ENCODE measurements at places on chromosomes 13 and 19.

- no peak for DNase-seq
These were observed 430.3 kb downstream of the EFNB2 start for GRCh38 chr13:106105153-106105552.

DNA sequence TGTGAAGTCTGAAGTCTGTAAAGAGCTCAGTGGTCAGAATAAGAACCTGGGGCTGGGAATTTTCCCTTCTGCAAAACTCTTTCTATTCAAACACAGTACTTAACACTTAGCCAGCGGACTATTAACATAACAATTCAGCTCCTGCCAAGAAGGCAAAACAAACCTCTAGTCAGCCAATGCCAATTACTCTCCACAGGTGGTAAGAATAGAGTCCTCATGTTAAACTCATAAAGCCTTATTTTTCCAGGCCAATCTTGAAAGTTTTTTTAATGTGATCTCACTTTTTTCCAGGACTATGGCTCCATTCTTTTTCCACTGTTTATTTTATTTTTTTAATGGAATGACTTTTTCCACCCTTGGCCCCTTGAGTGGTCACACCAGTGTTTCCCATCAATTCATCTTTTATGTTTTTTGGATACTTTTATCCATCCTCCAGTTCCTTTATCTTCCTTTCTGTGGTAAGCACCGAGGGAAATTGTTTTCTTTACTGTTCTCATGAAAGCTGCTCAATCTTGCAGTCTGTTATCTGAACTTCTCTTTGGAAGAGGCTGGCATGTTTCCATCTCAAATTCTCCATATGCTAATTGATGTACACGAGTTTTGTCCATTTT is 217.3 kb downstream of the LHFPL6 start:
- no peak for DNase-seq

DNA sequence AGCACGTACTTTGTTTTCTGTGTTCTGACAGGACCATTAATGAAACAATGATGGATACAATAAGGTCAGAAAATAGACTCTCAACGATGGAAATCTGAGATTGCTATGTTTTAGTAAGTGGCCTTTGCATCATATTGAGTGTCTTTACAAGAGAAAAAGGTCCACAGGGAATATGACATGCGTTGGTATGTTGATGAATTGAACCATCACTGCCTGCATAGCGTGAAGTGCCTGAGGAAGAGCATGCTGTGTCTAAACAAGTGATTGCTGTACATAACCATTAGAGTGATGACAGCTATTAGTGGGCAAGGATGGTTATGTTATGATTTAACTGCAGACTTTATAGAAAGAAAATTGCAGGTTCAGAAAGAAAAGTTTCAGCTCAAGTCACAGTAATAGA is 623.2 kb downstream of the SLITRK5 start:
- DNase-seq = no peak

DNA sequence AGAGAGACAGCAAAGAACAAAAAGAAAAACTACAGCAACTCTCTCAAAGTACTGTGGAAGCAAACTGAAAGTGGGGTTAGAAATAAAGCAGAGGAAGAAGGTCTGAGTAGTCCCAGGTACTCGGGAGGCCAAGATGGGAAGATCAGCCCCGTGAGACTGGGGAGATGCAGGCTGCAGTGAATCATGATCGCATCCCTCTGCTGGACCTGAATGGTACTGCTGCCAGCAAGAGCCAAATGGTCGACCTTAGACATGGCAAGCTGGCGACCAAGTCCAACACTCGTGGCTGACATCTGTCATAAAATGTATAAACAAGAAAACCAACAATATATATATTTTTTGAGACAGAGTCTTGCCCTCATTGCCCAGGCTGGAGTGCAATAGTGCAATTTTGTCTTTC is 33.7 kb upstream of the ZNF724 start:
- peak; percentile 85 for DNase-seq

GRCh38 chr19:13906521-13906904 is 512 bp downstream of the CC2D1A start:
- DNase-seq = peak; percentile 53

GRCh38 chr19:55247621-55248099 is 11.2 kb downstream of the PPP6R1 start:
- no peak for DNase-seq

DNA sequence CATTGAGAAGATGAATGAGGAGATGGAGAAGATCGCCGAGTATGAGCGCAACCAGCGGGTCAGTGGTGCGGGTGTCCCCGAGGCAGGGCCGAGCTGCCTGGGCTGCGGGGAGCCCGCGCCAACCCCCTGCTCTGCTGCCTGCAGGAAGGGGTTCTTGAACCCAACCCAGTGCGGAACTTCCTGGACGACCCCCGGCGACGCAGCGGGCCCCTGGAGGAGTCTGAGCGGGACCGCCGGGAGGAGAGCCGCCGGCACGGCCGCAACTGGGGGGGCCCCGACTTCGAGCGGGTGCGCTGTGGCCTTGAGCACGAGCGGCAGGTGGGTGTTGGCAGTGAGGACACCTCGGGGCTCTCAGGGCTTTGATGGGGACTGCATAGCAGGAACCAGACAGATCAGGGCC is 8.3 kb downstream of the CCDC9 start:
- DNase-seq = no peak

DNA sequence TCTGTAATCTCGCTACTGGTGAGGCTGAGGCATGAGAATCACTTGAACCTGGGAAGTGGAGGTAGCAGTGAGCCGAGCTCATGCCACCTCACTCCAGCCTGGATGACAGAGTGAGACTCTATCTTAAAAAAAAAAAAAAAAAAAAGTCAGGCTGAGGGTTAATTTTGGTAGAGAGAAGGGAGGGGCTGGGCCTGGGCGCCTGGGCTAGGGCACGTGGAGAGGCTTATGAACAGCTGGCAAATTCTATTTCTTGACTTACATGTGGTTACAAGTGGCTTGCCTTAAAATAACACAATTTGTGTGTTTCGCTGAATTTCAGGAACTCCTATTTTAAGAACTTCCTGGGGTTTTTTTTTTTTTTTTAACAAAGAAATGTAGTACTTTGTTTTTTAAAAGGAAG is 47.6 kb upstream of the MAP3K10 start:
- DNase-seq = no peak

- no peak for DNase-seq
These were observed 8.5 kb upstream of the PROZ start for GRCh38 chr13:113149711-113150549.

DNA sequence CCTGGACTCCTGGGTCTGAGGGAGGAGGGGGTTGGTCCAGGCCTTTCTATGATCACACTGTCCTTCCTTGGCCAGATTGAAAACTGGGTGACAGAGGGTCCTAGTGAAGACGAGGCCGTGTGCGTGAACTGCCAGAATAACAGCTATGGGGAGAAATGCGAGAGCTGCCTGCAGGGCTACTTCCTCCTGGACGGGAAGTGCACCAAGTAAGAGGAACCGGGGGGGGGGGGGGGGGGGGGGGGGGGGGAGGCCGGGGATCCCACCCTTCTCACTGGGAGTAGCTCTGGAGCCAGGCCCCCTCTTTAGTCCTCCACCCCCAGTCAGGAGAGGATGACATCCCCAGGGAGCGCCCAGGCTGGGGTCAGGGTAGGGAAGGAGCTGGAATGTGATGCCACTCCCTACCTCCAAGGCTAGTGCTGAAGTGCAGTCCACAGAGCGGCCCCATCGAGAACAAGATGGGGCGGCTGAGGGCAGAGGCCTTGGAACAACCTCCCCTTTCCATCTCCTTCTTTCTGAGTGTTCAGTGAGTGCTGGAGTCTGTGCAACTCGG is 19.4 kb downstream of the CNFN start:
- DNase-seq = no peak

DNA sequence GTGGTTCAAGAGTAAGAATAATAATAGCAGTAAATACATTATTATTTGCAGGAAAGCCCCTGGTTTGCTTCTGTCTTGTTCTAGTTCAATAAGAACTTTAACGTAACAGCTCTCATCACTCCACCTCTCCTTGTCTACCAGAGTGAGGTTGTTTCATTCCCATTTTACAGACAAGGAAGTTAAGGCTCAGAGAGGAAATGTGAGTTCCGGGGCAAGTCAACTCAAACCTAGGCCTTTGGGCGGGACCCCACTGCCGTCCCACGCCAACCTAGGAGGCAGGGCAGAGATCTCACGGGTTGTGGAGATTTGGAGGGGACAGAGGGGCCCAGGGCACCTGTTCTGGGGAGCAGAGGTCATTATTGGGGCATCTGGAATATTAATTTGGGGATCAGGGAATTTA is 1.5 kb downstream of the MAP4K1 start:
- no peak for DNase-seq

DNA sequence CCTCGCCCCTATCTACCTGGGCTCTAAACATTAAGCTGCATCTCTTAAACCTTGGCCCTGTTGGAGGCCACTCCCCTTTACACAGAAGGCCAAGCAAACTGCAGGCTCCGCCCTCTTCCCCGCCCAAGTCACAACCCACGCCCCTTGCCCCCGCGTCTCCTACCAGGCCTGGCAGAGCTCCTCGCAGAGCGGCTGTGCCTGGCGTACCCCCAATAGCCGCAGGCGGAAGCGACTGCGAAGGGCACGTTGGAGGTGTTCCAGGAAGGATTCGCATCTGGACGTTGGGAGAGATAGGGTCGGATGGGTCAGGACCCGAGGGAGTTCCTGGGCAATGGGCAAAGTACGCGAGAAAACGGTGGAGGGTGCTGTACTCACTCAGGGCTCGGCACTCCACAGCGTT is 5.9 kb downstream of the RTBDN start:
- DNase-seq = no peak

- no peak for DNase-seq
These were observed 54.5 kb downstream of the ZNF93 start for GRCh38 chr19:19955208-19955607.

DNA sequence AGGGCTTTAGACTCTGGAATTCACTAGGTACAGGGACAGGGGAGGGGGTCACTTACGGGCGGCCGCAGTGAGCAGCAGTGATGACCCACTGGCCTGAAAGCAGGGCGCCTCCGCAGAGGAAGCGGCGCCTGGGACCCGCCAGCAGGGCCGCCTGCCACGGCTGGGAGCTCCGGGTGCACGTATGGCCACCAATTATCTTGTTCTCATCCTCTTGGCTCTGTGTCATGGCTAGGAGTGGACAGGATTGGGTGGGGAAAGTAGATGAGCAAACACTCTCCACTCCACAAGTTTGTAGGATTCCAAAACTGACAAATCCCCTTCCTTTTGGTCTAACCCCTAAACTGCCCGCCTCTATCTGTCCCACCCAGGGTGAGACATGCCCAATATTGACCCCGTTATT is 1.2 kb downstream of the KLK14 start:
- no peak for DNase-seq

DNA sequence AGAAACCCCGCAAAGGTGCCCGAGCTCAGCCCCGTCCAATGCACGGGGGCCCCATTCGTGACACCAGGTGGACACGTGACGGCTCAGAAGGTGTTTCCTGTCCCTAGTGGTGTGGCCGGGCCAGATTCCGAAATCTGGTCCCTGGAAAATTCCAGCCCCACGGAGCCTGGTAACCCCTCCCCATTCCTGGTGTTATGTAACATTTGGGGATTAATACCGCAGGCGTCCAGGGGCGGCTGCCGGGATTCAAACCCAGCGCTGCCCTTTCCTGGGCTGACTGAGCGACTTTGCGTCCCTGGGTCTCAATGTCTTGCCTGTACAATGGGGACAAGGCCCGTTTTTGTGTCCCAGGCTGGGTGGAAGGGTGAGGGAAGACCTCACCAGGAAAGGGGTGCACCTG is 1.0 kb upstream of the PLK5 start:
- DNase-seq = no peak

- no peak for DNase-seq
These were observed 361.8 kb downstream of the ZNF536 start for GRCh38 chr19:30733826-30734550.

- DNase-seq = no peak
These were observed 216.4 kb downstream of the PCDH9 start for GRCh38 chr13:67013709-67014108.

DNA sequence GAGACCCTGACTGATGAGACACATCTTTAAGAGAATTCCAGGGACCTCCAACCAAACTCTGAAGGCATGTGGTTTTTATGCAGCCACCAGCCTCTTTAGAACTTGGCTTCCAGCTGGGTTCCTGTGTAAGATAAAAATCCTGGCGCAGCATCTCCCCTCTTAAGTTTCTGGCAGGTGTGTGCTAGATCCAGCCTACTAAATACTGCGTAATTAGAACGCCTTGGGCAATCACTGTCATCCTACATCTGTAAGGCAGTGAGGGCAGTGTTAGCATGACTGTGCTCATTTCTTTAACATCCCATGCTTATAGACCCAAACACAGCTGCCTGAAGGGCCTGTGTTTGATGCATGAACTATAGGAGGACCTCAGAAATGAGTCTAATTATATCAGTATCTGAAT is 173.5 kb upstream of the OBI1 start:
- no peak for DNase-seq

DNA sequence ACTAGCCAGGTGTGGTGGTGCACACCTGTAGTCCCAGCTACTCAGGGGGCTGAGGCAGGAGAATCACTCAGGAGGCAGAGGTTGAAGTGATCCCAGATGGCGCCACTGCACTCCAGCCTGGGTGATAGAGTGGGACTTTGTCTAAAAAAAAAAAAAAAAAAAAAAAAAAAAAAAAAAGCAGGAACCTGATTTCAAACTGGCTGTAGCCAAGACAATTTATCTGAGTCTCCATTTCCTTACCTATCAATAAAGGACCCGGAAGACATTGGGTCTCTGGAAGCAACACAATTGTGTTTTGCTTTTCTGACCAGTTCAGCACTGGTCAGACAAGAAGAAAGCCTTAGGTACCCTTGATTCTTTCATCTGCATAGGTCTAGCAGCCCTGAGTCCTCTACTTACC is 491.0 kb downstream of the TBC1D4 start:
- DNase-seq = no peak

GRCh38 chr19:44948763-44949374 is 3.0 kb downstream of the APOC2 start:
- DNase-seq = no peak

- DNase-seq = no peak
These were observed 43.5 kb upstream of the SHISA2 start for GRCh38 chr13:26095338-26095737.

- no peak for DNase-seq
These were observed 3.4 kb downstream of the ITGBL1 start for GRCh38 chr13:101455863-101456262.

DNA sequence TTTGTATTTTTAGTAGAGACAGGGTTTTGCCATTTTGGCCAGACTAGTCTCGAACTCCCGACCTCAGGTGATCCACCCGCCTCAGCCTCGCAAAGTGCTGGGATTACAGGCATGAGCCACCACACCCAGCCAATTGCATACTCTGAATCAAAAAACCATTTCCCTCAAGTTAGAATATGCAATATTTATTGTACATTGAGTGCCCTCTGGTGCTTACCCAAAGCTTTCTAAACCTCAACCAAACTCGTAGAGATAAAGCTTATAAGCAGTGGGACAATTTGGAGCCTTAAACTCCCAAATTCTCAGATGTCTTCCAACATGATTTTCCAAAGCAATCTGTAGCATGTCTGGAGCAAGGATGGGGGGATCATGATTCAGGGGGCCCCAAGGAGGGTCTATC is 22.4 kb downstream of the RFXAP start:
- DNase-seq = no peak
